ENCODE measurements at places on chromosomes 4 and X.

GRCh38 chr4:152033621-152034020 is 272.8 kb upstream of the GATB start:
- DNase-seq: no peak

- no peak for DNase-seq
Observed at GRCh38 chrX:139388254-139388653, 142.3 kb upstream of the F9 start.

DNA sequence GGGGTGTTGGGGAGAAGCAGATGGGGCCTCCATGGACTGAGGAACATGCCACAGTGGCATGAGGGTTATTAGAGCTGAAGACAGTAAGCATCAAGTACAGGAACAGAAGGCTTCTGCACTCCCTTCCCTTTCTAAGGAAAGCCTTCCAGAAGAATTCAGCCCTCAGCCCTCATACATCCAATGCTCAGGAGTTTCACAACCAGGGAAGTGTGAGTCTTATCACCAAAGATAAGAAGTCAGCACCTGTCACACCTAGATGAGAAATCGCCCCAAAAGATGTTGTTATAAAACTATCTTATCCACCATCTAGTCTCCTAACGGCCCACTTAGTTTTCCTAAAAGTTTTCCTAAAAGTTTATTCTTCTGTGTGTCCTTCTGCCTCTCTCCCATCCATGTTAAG is 78.0 kb upstream of the STS start:
- DNase-seq: no peak

DNA sequence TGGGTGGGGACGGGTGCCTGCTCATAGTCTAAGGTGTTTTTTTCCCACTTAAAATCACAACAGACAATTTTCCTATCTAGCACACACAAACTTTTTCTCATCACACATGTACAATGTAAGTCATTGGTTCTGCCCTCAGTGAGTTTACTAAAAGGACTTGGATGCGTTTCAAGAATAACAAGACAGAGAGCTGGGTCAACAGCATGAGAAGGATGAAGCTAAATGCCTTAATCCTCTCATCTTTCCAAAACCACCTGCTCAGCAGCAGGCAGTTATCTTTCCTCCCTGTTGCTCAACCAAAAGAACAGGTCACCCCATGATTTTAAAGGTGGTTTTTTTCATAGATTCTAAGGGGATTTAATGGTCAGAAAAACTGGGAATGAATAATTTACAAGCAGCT is 40.1 kb downstream of the OFD1 start:
- no peak for DNase-seq

- no peak for DNase-seq
Observed at GRCh38 chr4:24574236-24574635, 10.1 kb downstream of the DHX15 start.

DNA sequence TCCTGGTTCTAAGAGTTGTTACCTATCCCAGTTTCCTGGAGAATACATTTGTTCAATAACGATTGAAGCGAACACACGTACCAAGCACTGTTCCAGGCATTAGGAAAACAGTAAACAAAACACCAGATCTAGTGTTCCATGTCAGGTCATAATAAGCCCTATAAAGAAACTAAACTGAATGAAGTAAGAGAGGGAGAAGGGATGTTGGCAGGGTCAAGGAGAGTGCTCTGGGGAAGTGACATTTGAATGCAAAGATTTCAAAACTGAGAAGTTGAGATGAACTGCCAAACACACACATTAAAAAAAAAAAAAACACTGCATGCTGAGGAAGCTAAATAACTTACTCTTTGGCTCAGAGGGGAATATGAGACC is 14.4 kb upstream of the ENAM start:
- no peak for DNase-seq

GRCh38 chrX:2435465-2435864 is 65.3 kb downstream of the DHRSX start:
- DNase-seq: no peak

DNA sequence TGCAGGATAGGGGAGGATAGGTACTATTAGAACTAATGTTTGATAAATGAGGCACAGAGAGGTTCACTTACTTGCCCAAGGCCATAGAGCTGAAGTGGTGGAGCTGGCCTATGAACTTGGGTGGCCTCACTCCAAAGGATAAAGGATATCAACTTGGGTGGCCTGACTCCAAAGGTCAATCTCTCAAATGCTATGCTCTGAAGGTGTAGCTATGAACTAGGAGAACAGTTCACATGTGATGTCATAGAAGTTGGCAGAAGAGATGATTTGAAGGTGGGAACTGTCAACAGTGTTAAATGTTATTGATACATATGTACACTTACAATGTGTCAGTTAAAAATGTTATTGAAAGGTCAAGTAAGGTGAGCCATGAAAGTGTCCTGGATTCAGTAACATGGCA is 6.2 kb upstream of the CHST7 start:
- no peak for DNase-seq

DNA sequence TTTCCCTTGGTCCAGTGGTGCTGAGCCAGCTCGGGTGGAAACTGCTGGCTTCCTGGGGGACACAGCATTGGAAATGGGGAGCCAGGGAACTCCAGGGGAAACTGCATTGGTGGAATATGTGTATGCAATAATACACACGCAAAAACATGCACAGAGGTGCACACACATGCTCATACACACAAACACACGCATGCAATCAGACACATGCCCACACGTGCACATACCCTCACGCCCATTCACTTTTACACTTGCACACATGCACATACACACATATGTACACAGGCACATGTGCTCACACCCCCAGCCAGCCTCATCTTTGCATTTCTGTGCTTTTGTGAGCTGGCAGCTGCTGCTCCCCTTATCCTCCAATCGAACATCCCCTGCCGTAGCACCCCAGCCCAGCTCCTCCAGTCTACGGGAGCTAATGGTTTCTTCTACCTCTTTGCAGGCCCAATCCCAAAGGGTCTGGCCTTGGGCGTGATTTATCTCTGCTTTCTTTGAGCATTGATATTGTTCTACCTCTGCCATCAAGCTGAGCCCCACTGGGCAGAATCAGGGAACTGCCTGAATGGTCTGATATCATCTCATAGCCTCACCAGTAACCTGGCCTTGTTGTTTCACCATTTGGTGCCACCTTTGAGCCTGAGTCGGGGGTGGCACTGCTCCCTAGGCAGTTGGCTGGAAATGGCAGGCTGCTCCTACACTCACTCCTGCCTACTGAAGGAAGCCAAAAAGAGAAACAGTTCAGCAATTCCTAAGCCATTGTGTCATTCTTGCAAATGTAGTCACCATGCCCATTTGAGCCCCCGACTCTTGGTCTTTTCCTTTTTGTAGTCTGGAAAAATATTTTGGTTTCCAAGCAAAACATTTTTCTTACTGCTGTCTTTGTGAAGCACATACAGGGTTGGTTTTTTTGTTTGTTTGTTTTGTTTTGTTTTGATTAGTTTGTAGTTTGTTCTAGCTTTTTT is 104.4 kb upstream of the MAMLD1 start:
- DNase-seq: no peak

GRCh38 chrX:42246814-42247213 is 323.5 kb upstream of the CASK start:
- DNase-seq: no peak

DNA sequence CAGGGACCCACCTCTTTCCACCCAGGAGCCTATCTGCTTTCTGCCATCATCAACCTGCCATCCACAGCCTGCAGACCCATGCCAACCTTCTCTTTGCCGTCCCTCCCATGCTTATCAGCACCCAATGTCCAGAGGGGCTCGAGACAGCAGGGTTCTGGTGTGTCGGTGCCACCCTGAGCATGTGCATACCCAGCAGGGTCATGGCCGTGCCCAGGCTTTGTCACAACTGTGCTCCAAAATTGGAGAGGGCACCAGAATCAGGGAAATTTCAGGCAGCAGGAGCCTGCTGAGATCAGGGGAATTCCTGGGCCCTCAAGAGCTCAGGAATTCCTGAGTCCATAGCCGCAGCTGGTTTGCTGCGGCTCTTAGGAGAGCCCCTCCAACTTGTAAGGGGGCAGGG is 330.6 kb downstream of the CCSER1 start:
- no peak for DNase-seq

- DNase-seq: no peak
Observed at GRCh38 chrX:26909728-26910127, 553.4 kb downstream of the PPP4R3C start.

- DNase-seq: no peak
Observed at GRCh38 chr4:66602622-66603021, 932.3 kb upstream of the EPHA5 start.

DNA sequence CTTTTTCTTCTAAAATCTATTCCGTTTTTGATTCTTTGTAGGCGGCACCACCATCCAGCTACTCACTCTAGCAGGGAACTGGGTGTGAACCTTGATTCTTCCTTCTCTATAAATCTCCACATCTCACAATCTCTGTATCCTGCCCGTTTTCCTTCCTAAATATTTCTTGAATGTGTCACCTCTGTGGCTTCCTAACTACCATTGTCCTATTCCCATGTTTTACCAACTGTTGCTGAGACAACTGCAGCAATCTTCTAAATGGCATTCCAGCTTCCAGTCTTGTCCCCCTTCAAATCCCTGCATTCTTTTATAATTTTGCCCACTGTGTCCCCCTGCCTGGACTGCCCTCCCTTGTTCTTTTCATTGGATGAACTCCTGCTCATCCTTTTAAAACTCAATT is 641.3 kb downstream of the RPA4 start:
- DNase-seq: no peak

GRCh38 chrX:130628516-130628915 is 226.7 kb downstream of the RBMX2 start:
- no peak for DNase-seq

GRCh38 chr4:109977854-109978501 is 65.3 kb downstream of the EGF start:
- DNase-seq: no peak

- DNase-seq: no peak
Observed at GRCh38 chr4:56787380-56787779, 34.1 kb downstream of the SPINK2 start.

DNA sequence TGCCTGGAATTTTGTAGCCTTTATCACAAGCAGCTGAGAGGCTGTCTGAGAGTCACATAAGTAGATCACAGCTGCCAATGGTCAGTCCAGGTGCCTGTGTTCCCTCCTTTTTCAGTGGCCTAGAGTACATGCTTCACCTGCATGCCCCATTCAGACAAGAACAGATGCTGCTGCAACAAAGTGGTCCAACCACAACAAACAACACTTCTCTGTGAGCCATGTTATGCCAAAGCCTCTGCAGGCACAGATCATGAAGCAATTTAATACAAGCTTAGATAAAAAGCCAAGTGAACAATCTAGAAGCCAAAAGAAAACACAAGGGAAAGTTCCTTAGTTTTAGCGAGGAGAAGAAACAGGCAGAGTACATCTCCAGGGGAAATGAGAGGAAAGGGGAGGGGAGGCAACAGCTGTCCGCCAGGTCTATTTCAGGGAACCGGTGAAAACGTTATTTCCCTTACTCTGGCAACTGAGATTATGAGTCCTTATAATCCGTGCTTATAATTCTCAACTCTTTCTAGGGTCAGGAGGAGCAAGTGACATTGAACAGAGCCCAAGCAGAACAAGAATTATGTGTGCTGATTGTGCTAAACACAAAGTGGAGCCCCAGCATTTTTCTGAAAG is 92.6 kb downstream of the TSPAN5 start:
- no peak for DNase-seq

DNA sequence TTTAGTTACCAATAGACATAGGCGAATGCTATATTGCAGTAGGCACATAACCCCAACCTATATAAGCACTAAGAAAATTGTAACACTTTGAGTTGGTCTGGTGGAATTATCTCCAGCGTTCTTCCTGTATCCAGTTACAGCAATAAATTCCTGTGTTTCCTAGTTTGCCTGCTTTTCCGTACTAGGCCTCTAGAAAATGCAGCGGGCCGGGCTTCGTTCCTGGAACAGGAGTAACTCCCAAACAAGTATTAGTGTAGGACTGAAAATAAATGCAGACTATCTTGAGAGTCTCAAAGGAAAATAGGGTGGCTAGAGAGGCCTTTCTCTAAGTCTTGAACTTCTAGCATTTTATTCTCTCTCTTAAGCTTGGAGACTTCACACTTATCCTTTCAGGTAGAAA is 159.8 kb downstream of the OR13H1 start:
- DNase-seq: no peak

DNA sequence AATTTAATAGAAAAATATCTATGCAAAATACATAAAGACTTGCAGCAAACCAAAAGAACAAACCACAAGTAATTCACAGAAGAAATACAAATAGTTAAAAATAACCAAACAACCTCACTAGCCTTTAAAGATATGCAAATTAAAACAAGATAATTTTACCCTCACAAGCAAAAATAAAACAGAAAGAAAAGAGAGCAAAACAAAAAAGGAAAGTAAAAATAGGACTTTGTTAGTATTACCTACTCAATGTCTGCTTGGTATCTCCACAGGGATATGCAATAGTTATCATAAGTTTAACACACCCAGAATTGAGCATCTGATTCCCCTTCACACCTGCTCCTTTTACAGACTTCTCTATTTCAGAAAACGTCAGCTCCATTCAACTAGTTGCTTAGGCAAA is 737.5 kb upstream of the MAGEB2 start:
- DNase-seq: no peak

DNA sequence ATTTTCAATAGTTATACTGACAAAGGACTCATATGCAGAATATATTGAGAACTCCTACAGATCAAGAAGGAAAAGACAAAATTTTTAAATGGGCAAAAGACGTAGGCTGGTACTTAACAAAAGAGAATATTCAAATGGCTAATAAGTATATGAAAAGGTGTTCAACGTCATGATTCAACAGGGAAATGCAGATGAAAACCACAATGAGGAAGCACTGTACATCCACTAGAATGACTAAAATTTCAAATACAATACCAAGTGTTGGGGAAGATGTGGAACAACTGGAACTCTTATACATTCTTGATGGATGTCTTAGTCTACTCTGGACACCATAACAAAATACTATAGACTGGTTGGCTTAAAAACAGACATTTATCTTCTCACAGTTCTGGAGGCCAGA is 1.3 kb upstream of the MRFAP1L1 start:
- DNase-seq: no peak

DNA sequence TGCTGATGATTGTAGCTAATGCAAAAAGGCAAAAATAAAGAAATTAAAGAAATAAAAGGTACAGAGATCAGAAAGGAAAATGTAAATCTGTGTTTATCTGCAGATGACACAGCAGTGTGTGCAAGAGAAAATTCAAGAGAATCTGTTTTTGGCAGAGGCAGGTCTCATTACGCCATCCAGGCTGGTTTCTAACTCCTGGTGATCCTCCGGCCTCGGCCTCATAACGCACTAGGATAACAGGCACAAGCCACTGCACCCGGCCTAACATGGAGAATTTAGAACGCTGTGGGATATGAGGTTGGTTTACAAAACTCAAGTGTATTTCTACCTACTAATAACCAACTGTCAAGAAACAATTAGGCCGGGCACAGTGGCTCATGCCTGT is 29.4 kb downstream of the CTBP1 start:
- DNase-seq: no peak

GRCh38 chr4:41878170-41878969 is 56.9 kb upstream of the TMEM33 start:
- DNase-seq: no peak

GRCh38 chr4:24963277-24963676 is 50.4 kb upstream of the CCDC149 start:
- DNase-seq: no peak

GRCh38 chr4:55251342-55251741 is 94.7 kb upstream of the SRD5A3 start:
- DNase-seq: no peak
